ENCODE measurements at places on chromosomes 5 and 9.

GRCh38 chr5:163809473-163809872, 304.1 kb downstream of the MAT2B start:
- DNase-seq = no peak

DNA sequence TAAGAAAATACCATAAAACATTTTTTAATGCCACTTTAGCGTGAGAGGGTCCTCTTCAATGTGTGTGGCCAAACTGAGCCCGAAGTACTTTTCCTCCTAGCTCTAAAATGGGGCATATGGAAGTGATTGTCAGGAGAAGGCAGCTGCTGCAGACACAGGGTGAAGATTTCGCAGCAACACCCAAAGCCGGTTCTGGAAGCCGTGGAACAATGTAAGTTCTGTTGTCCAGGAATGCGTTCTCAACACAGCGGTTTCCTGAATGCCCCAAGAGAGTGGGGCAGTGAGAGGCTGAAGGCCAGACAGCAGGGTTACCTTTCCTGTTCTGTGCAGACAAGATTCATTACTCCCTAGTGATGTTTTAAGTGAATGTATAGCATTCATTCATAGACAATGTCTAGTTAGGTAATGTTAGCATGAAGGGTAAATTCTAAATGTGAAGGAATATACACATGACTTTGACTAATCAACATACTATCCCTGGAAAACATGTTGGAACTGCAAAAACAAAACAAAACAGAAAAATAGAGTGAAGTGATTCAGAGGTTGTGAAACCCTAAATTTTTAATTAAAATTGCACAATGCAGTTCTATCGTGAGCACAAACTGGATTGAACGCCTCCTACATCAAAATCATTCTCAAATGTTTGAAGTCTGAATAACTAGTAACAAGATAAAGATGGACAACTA, 197.0 kb upstream of the SEMA6A start:
- DNase-seq = no peak

DNA sequence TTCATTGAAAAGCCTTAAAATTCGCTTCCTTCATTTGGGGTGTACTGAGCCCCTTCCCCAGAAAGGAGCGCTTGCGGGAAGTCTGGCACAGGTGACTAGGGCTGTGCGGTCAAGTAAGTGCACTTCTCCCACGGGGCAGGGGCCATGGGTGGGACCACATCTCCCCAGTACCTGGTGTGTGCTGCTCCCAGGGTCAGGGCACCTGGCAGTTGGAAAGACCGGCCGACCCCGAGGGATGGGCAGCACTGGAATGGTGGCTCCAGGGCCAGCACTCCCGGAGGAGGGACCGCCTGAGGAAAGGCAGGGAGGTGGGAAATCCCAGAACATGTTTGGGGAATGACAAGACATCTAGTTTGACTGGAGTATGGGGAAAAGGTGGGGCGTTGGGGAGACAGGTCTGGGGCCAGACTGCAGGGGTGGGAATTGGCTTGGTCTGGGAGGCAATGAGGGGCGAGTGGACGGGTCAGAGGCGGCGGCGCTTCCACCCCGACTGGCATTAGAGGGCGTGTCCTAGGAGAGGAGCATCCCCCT, 727 bp upstream of the GLIPR2 start:
- DNase-seq = no peak

- no peak for DNase-seq
Measured at GRCh38 chr5:110580625-110581024, 145.8 kb downstream of the TMEM232 start.

GRCh38 chr5:111385051-111385450, 127.3 kb downstream of the STARD4 start:
- DNase-seq = no peak

- DNase-seq = no peak
Measured at GRCh38 chr5:172979778-172980177, 3.8 kb upstream of the ATP6V0E1 start.

DNA sequence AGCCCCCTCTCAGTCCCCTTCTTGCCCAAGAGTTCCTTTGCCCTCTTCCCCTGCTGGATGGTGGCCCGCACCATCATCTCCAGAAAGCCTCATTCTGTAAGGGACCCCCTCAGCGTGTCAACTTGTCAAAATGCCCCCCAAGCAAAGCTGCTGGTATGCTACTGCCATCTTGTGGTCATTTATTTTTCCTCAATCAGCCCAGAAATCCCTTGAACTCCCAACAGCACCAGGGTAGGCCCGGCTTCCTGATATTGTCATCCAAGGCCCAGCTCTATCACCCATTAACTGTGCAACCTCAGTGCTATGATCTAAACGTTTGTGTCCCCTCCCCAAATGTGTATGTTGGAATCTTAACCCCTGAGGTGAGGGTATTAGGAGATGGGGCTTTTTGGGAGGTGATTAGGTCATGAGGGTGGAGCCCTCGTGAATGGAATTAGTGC, 53.2 kb upstream of the FBXW11 start:
- DNase-seq = no peak

DNA sequence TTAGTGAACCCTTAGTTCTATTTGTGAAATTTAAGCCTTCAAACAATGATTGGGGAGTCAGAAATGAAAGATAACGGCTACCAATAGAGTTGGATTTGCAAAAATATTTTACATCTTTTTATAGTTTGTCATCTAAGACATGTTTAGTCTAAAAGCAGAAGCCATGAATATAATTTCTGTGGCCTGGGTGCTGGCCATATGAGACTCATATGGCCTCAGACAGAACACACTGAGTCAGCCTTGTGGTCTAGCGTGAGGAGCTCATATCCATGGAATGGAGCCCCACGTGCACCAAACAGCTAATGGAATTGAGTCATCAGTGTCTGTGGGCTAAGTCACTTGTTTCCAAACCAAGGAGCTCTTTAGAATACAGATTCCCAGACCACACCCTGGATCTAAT, 240.7 kb upstream of the NREP start:
- DNase-seq = peak; percentile 98

- DNase-seq = no peak
Measured at GRCh38 chr5:115627295-115627865, 1.5 kb upstream of the TMED7 start.

- peak; percentile 11 for DNase-seq
Measured at GRCh38 chr9:1837453-1838084, 177.6 kb upstream of the SMARCA2 start.

DNA sequence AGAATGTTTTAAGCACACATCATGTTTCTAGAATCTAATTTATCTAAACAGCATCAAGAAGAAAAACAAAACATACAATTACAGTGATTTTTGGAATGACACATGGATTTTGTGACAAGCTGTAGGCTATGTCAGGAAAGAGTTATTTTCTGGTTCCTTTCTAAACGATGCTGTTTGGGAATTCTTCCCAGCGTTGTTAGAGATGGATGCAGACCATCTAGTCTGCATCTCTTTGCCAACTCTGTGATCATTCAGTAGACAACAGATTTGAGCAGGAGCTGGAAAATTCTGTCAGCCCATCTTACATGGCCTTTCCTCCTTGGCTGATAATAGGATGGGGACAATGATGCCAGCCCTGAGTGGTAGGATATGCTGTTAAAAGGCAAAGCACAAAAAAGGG, 295.7 kb upstream of the TRPC7 start:
- no peak for DNase-seq

DNA sequence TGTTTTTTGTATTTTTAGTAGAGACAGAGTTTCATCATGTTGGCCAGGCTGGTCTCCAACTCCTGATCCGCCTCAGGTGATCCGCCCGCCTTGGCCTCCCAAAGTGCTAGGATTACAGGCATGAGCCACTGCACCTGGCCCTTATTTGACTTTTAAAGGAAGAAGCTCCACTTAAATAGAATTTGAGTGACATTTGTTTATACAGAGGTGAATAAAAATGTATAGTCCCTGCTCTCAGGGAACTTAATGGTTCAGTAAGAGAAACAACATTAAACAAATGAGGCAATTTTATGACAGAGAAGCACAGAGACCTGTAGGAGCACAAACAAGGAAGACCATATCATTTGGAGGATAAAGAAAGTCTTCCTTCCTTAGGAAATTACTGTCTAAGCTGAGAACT, 65.7 kb downstream of the C9orf152 start:
- DNase-seq = no peak

- DNase-seq = peak; percentile 44
Measured at GRCh38 chr9:122180633-122181032, 20.9 kb downstream of the MORN5 start.

DNA sequence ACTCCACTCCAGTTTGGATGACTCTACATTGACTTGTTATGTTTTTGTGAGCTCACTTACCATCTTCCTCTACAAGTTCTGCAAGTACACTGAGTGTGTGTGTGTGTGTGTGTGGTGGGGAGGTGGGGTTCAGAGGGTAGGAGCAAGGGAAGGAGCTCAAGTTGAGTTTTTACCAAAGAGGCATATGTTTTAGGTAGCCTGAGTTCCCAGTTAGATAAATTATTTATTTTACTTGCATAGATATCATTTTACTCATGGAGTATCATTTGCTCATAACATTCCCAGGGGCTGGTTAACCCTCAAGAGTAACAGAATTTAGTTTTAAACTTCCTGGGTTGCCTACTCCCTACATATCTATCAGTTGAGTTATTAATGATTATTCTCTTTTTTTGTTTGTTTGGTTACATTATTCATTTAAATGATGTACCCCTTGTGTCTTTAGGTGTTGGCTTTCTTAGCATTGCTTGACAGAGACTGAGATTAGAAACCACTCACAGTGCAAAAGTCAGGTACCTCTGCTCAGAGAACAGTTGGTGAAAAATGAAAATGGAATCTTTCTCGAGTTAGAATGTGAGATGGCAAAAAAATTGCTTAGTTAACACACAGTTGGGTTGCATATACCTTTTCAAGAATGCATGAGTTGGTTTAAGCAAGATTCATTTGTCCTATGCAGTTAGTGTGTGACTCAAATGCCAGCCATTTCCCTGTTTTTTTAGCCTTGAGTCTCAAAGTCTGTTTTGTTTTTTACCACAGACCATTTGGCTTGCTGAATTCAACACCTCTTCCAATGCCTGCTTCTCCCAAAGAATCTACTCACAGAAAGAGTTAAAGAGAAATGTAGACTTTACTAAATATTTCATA, 29.2 kb downstream of the TNFSF8 start:
- no peak for DNase-seq

GRCh38 chr9:136114610-136115009, 4.1 kb downstream of the TMEM250 start:
- no peak for DNase-seq

DNA sequence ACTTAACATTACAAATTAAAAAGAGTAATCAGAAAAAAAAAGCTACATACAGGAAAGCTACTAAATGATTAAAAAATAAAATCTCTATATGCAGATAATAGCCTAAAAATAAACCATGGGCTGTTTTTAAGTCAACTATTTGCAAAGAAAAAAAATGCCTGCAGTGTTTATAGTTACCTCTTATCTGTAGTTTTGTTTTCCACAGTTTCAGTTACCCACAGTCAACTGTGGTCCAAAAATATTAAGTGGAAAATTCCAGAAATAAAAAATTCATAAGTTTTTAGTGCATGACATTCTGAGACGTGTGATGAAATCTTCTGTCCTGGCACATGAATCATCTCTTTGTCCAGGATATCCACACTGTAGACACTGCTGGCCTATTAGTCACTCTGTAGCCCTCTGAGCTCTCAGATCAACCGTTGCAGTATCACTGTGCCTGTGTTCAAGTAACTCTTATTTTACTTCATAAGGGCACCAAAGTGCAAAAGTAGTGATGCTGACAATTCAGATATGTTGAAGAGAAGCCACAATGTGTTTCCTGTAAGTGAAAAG, 59.2 kb downstream of the PRELID2 start:
- DNase-seq = peak; percentile 14

DNA sequence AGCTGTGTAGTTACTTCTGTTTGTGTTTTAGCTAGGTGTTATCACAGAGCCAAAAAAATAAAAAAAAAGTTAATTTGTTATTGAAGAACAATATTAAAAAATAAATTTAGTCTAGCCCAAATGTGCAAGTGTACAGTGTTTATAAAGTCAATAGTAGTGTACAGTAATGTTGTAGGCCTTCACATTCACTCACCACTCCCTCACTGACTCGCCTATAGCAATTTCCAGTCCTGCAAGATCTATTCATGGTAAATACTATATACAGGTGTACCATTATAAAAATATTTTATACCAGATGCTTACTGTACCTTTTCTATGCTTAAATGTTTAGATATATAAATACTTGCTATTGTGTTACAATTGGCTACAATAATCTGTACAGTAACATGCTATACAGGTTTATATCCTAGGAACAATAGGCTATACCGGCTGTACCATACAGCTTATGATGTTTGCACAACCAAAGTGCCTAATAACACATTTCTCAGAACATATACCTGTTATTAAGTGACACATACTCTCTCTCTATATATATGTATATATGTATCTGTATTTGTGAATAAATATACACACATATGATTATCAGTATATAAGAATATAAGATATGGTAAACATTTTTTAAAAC, 341.4 kb upstream of the EDIL3 start:
- DNase-seq = no peak

GRCh38 chr5:31963358-31964006, 210.6 kb downstream of the GOLPH3 start:
- no peak for DNase-seq

GRCh38 chr9:98107926-98108325, 11.1 kb downstream of the TRIM14 start:
- no peak for DNase-seq

- no peak for DNase-seq
Measured at GRCh38 chr5:6359555-6360322, 18.6 kb downstream of the MED10 start.

- no peak for DNase-seq
Measured at GRCh38 chr5:173012882-173013281, 29.3 kb downstream of the ATP6V0E1 start.

GRCh38 chr5:43839218-43839617, 236.2 kb downstream of the NNT start:
- DNase-seq = peak; percentile 32

GRCh38 chr9:127116957-127117356, 5.5 kb downstream of the ANGPTL2 start:
- no peak for DNase-seq

DNA sequence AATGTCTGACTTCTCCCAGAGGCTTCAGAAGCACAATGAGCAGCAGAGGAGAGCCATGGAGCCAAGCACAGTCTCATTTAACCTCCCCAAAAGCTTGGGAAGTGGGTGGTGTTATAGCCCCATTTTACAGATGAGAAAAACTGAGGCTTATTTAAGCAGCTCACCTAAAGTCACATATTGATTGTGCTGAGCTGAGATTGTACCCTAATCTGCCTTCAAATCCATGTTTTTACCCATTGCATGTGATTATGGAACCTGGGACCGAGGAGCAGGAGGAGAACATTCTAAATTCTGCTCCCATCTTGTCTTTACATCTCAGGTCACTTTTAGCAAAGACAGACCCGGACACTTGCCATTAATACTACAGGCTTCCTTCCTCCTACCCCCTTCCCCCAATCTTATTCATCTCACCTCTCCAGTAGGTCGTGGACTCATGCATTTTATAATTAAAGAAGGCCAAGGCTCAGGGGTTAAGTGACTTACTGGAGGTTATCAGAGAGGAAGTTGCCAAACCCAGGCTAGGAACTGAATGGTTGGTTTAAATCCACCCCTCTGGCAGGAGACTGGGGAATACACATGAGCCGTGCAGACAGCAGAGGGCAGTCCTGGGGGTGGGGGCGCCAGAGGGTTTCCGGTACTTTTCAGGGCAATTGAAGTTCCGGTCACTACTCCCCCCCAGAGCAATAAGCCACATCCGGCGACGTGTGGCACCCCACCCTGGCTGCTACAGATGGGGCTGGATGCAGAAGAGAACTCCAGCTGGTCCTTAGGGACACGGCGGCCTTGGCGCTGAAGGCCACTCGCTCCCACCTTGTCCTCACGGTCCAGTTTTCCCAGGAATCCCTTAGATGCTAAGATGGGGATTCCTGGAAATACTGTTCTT, 51.0 kb upstream of the IL17B start:
- DNase-seq = no peak

- no peak for DNase-seq
Measured at GRCh38 chr5:13348568-13348967, 595.9 kb downstream of the DNAH5 start.

Data from HFF-Myc (cell line).